Uterus (tissue), 4 donors: ENCODE measurements at places on chromosomes 3 and 15.

GRCh38 chr15:48191574-48192225, at the start of gene CTXN2:
CTXN2 (plus strand) TSS chr15:48191665; CDS start chr15:48201301, 9,636 bp downstream.
- H3K27me3 ChIP-seq = peaks cover 5% of the 10 kb centered on the region
- no peak for DNase-seq
- no peaks in the 10 kb centered on the region for H3K36me3 ChIP-seq
- no peaks in the 10 kb centered on the region for H3K4me1 ChIP-seq
- H3K27ac ChIP-seq = no peak within 1 kb of the TSS

GRCh38 chr15:27676647-27677046, 422.5 kb downstream of the OCA2 start:
- no peak for DNase-seq
- H3K36me3 ChIP-seq = no peaks in the 10 kb centered on the region
- no peak overlapping the region for H3K27ac ChIP-seq
- H3K27me3 ChIP-seq = no peaks in the 10 kb centered on the region
- H3K4me3 ChIP-seq = no peak overlapping the region
- H3K4me1 ChIP-seq = no peaks in the 10 kb centered on the region

DNA sequence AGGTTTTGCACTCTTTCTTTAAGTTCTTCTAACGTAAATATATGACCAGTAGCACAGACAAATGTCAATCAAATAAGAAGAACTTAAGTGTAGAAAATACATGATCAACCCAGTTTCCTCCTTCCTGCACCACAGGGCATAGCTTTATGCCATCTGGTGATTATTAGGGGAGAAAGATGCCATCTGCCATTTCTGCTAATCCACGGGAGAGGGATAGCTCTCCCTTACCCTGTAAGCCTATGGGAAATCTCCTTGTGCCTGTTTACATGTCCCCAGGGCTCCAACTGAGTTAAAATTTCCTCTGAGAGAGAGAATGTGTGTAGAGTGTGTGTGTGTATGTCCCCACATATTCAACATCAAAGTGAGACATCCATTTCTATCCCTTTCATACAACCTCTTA, 135.9 kb downstream of the RSL24D1 start:
- no peaks in the 10 kb centered on the region for H3K4me1 ChIP-seq
- H3K27me3 ChIP-seq = no peaks in the 10 kb centered on the region
- H3K36me3 ChIP-seq = no peaks in the 10 kb centered on the region
- H3K27ac ChIP-seq = no peak overlapping the region
- no peak overlapping the region for H3K4me3 ChIP-seq
- no peak for DNase-seq

DNA sequence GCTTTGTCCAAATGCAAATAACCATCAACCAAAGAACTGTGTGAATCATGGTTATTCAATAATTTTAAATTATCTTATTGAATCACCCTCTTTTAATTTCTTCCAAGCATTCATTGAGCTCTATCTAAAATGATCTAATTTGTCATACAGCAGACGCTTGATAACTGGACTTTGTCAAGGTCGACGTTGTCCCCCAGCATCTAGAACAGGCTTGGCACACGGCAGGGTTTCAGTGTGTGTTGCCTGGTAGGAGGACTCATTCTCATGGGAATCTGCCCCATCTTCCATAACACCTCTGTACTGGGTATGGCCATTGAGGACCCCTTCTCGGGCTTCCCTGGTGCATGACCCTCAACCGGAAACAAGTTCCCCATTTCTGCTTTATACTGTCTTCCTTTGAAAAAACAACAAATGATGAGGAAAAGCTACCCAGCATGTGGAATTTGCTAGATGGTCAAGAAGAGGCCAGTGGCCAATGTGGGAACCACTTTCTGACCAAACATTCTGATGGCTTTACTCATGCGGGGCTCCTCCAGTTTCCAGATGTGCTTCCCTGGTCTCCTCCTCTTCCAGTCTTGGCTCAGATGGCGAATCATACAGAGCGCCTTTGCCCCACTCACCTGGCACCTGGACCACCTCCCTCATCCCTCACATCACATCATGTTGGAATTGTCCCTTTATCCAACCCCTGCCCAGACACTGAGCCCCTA, 41.7 kb upstream of the SEC22A start:
- no peak overlapping the region for H3K4me3 ChIP-seq
- H3K36me3 ChIP-seq = no peaks in the 10 kb centered on the region
- H3K4me1 ChIP-seq = no peaks in the 10 kb centered on the region
- no peak for DNase-seq
- H3K27ac ChIP-seq = no peak overlapping the region

- no peaks in the 10 kb centered on the region for H3K36me3 ChIP-seq
- H3K4me3 ChIP-seq = no peak overlapping the region
- peaks cover 13% of the 10 kb centered on the region for H3K4me1 ChIP-seq
- peak overlapping the region; percentile 85 for H3K27ac ChIP-seq
Observed at GRCh38 chr15:91865486-91865885, 12.0 kb downstream of the SLCO3A1 start.

DNA sequence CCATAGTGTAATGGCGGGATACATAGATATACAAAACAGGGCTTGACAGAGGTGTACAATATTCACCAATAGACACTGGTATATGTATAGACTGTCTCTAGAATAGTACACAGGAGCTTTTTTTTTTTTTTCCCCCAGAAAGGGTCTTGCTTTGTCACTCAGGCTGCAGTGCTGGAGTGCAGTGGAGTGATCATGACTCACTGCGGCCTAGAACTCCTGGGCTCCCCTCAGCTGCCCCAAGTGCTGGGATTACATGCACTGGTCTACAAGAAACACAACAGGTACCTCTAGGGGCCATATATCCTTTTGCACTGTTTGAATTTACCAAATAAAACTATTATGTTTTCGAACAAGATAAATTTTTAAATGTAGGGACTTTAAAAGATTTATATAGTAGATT, 12.3 kb downstream of the RHOA start:
- no peak for DNase-seq
- H3K27me3 ChIP-seq = no peaks in the 10 kb centered on the region
- no peak overlapping the region for H3K4me3 ChIP-seq
- H3K27ac ChIP-seq = no peak overlapping the region
- no peaks in the 10 kb centered on the region for H3K36me3 ChIP-seq
- no peaks in the 10 kb centered on the region for H3K4me1 ChIP-seq

- no peaks in the 10 kb centered on the region for H3K36me3 ChIP-seq
- H3K27ac ChIP-seq = no peak overlapping the region
- H3K4me1 ChIP-seq = no peaks in the 10 kb centered on the region
- no peak overlapping the region for H3K4me3 ChIP-seq
Observed at GRCh38 chr15:50977162-50977561, 68.7 kb downstream of the AP4E1 start.

DNA sequence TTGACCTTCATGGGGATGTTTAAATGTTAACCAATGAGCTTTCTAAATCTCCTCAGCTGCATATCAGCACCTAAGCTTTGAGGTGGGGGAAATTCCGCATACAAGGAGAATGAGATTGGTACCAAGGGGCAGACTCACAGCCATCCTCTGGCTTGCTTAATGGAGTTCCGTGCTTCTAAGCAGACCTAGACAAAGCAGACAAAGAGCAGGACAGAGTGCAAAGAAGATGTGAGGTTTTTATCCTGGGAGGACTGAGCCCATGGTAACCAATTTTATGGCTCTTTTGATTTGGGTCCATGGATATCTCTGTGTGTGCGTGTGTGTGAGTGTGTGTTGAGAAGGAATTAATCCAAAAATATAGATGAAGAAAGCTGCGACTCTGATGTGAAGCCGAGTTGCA, 7.5 kb downstream of the TAFA4 start:
- H3K36me3 ChIP-seq = no peaks in the 10 kb centered on the region
- DNase-seq = no peak
- H3K27me3 ChIP-seq = no peaks in the 10 kb centered on the region
- H3K4me3 ChIP-seq = no peak overlapping the region

GRCh38 chr15:37638116-37638515, 296.3 kb upstream of the TMCO5A start:
- no peak for DNase-seq
- no peaks in the 10 kb centered on the region for H3K4me1 ChIP-seq
- H3K27ac ChIP-seq = no peak overlapping the region
- H3K36me3 ChIP-seq = no peaks in the 10 kb centered on the region
- no peak overlapping the region for H3K4me3 ChIP-seq

GRCh38 chr3:34382859-34383258, 584.4 kb downstream of the PDCD6IP start:
- no peaks in the 10 kb centered on the region for H3K27me3 ChIP-seq
- H3K36me3 ChIP-seq = no peaks in the 10 kb centered on the region
- H3K27ac ChIP-seq = no peak overlapping the region
- no peak overlapping the region for H3K4me3 ChIP-seq

DNA sequence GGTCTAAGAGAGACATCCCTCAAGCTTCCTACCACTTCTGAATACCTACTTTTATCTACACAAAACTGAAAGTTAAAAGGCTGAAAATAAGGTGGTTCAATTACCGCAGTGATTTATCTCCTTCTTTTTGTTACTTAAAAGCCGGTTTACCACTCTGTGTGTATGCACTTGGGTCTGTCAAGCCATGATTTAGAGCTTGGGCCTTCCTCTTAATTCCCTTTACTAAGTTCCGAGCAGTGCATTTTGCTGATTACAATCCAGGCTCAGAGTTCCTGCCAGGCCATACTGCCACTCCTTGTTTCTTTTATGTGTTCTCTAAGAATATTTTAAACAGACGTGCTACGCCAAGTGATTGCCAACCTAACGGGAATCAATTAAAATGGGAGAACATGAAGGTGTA, 16.5 kb downstream of the KCTD6 start:
- DNase-seq = no peak
- no peaks in the 10 kb centered on the region for H3K4me1 ChIP-seq
- no peak overlapping the region for H3K4me3 ChIP-seq
- no peaks in the 10 kb centered on the region for H3K36me3 ChIP-seq
- no peak overlapping the region for H3K27ac ChIP-seq

DNA sequence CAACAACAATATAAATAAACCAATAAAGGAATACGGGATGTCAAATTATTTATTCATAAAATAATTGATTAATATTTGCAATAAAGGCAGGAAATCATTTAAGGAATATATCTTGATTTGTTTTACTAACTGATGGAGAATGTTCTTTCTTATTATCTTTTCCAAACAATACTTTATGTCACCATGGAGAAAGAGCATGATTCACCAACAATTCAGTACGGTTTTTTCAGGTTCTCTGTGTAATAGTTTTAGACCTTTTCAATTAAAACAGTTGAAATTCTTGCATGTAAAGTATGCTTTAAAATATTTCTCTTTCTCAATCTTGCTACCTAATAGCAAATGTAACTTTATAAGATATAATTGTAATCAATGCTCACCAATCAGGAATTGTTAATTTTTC, 41.7 kb upstream of the MBNL1 start:
- no peak overlapping the region for H3K27ac ChIP-seq
- no peaks in the 10 kb centered on the region for H3K36me3 ChIP-seq
- H3K27me3 ChIP-seq = no peaks in the 10 kb centered on the region
- no peaks in the 10 kb centered on the region for H3K4me1 ChIP-seq

- H3K27ac ChIP-seq = peak overlapping the region; percentile 55
- H3K4me1 ChIP-seq = peaks cover 7% of the 10 kb centered on the region
- H3K4me3 ChIP-seq = no peak overlapping the region
Observed at GRCh38 chr3:156681002-156681401, 6.6 kb downstream of the TIPARP start.

GRCh38 chr3:43638594-43639447, 17.0 kb upstream of the ANO10 start:
- no peak for DNase-seq
- no peaks in the 10 kb centered on the region for H3K4me1 ChIP-seq
- no peaks in the 10 kb centered on the region for H3K27me3 ChIP-seq

GRCh38 chr3:194841515-194841841, 155.8 kb downstream of the FAM43A start:
- no peaks in the 10 kb centered on the region for H3K4me1 ChIP-seq
- no peaks in the 10 kb centered on the region for H3K27me3 ChIP-seq
- H3K27ac ChIP-seq = no peak overlapping the region

GRCh38 chr15:74185710-74186348, 12.3 kb downstream of the ISLR start:
- no peak overlapping the region for H3K4me3 ChIP-seq
- H3K27me3 ChIP-seq = no peaks in the 10 kb centered on the region
- no peaks in the 10 kb centered on the region for H3K36me3 ChIP-seq

GRCh38 chr3:177657243-177657642, 460.0 kb upstream of the TBL1XR1 start:
- no peaks in the 10 kb centered on the region for H3K4me1 ChIP-seq
- H3K27ac ChIP-seq = no peak overlapping the region
- no peaks in the 10 kb centered on the region for H3K27me3 ChIP-seq
- H3K36me3 ChIP-seq = no peaks in the 10 kb centered on the region
- no peak overlapping the region for H3K4me3 ChIP-seq
- no peak for DNase-seq

- H3K27ac ChIP-seq = no peak overlapping the region
- DNase-seq = no peak
Observed at GRCh38 chr15:44159492-44159891, 35.6 kb downstream of the FRMD5 start.

DNA sequence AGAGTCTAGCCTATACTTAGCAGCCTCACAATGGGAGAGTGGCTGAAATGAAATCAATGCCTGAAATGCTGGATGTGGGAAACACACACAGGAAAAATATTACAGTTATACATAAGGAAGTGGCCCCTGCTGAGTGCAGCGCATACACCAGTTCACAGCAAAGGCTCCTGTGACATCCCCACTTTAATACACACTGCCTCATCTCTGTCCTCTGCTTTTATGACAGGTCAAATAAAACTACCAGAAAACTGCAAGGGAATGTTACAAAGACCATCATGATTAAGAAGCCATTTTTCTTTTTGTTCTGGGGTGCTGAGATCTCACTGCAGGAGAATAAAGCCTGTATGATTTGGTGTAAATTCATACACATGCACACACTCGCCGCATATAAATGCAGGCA, 214.3 kb downstream of the ARRDC4 start:
- no peak overlapping the region for H3K27ac ChIP-seq
- DNase-seq = no peak
- H3K4me3 ChIP-seq = no peak overlapping the region
- no peaks in the 10 kb centered on the region for H3K36me3 ChIP-seq
- no peaks in the 10 kb centered on the region for H3K4me1 ChIP-seq

- no peak overlapping the region for H3K4me3 ChIP-seq
- H3K27ac ChIP-seq = no peak overlapping the region
- no peaks in the 10 kb centered on the region for H3K36me3 ChIP-seq
Observed at GRCh38 chr3:195879416-195880036, 28.8 kb downstream of the TNK2 start.

- H3K27ac ChIP-seq = peak overlapping the region; percentile 80
- H3K4me3 ChIP-seq = no peak overlapping the region
- no peaks in the 10 kb centered on the region for H3K4me1 ChIP-seq
- H3K36me3 ChIP-seq = no peaks in the 10 kb centered on the region
- no peaks in the 10 kb centered on the region for H3K27me3 ChIP-seq
- DNase-seq = no peak
Observed at GRCh38 chr15:57253082-57253481, 123.2 kb upstream of the CGNL1 start.

- no peak overlapping the region for H3K4me3 ChIP-seq
- no peaks in the 10 kb centered on the region for H3K4me1 ChIP-seq
- no peaks in the 10 kb centered on the region for H3K27me3 ChIP-seq
- H3K36me3 ChIP-seq = no peaks in the 10 kb centered on the region
Observed at GRCh38 chr3:100205171-100205570, 55.6 kb upstream of the TBC1D23 start.

GRCh38 chr3:161233557-161233956, 12.4 kb downstream of the NMD3 start:
- DNase-seq = no peak
- no peaks in the 10 kb centered on the region for H3K4me1 ChIP-seq
- H3K27me3 ChIP-seq = no peaks in the 10 kb centered on the region
- no peak overlapping the region for H3K27ac ChIP-seq
- no peak overlapping the region for H3K4me3 ChIP-seq
- no peaks in the 10 kb centered on the region for H3K36me3 ChIP-seq

GRCh38 chr3:160210799-160211221, 14.4 kb upstream of the C3orf80 start:
- no peaks in the 10 kb centered on the region for H3K36me3 ChIP-seq
- no peaks in the 10 kb centered on the region for H3K27me3 ChIP-seq
- H3K27ac ChIP-seq = no peak overlapping the region
- H3K4me1 ChIP-seq = no peaks in the 10 kb centered on the region
